ENCODE measurements at places on chromosomes 16 and 17.

- DNase-seq = no peak
Observed at GRCh38 chr16:16017812-16018211, 68.4 kb downstream of the ABCC1 start.

- DNase-seq = no peak
Observed at GRCh38 chr17:45372325-45372869, 55.6 kb upstream of the MAP3K14 start.

DNA sequence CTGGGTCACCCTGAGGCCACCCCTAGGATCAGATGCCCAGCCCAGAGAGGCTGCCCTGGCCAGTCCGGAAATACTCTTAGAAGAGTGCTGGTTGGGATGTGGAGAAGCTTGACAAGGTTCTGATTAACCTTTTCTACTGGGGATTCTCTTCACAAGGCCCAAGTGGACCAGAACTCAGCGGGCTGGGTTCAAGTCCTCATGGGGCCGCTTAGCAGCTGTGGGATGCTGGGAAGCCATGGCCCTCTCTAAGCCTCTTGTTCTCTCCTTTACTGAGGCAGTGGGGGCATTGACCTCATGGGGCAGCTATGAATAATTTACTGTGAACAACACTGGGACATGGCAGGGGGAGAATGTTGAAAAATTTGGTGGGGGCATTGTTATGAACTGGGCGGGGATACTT, 92.8 kb downstream of the CYLD start:
- no peak for DNase-seq

GRCh38 chr17:50114849-50115357, 15.1 kb downstream of the SAMD14 start:
- DNase-seq = no peak

GRCh38 chr17:975371-975915, 4.1 kb downstream of the NXN start:
- DNase-seq = no peak

DNA sequence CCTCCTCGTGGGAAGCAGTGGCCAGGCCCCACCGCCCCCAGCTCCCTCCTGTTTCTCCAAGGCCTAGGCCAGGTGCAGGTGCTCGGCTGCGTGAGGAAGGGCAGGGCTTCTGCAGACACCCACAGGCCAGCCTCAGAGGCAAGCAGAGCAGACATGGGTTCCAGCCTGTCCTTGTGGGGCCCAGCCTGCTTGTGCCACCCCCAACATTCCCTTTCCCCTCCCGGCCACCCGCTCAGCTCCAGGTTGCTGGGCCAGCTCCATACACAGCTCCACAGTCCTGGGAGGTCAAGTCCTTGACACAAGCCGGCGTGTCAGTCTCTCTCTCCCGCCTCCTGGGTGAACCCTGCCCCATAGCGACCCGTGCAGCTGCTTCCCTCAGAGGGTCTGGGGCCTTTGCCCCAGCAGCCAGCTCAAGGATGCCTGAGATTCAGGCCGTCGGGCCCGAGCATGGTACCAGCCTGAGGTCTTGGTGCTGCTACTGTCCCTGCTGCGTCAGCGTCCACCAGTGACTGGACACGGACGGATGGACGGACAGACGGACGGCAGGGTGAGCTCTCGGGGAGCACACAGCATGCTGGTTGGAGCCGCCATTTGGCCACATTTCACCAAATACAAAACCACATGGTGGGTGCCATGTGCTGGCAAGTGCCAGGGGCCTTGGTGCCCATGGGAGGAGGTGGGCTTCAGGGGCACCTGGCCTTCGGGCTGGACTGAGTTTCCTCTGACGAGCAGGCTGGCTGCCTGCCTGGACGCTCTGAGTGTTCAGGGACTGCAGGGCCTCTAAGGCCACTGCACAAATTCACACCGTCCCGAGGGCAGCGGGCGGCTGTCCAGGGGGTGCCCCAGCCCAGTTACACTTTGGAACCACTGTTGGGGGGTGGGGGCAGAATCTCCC, 8.0 kb downstream of the SECTM1 start:
- no peak for DNase-seq

- DNase-seq = no peak
Observed at GRCh38 chr17:74249590-74250270, 24.3 kb upstream of the DNAI2 start.

GRCh38 chr16:15636392-15636873, 6.5 kb downstream of the MARF1 start:
- DNase-seq = no peak

- DNase-seq = no peak
Observed at GRCh38 chr16:83903751-83904150, 4.8 kb downstream of the MLYCD start.

- no peak for DNase-seq
Observed at GRCh38 chr16:28554634-28555423, 1.1 kb downstream of the SGF29 start.

- DNase-seq = no peak
Observed at GRCh38 chr16:678858-679813, 1.1 kb upstream of the STUB1 start.

GRCh38 chr17:8254881-8255280, 5.8 kb downstream of the PFAS start:
- no peak for DNase-seq

DNA sequence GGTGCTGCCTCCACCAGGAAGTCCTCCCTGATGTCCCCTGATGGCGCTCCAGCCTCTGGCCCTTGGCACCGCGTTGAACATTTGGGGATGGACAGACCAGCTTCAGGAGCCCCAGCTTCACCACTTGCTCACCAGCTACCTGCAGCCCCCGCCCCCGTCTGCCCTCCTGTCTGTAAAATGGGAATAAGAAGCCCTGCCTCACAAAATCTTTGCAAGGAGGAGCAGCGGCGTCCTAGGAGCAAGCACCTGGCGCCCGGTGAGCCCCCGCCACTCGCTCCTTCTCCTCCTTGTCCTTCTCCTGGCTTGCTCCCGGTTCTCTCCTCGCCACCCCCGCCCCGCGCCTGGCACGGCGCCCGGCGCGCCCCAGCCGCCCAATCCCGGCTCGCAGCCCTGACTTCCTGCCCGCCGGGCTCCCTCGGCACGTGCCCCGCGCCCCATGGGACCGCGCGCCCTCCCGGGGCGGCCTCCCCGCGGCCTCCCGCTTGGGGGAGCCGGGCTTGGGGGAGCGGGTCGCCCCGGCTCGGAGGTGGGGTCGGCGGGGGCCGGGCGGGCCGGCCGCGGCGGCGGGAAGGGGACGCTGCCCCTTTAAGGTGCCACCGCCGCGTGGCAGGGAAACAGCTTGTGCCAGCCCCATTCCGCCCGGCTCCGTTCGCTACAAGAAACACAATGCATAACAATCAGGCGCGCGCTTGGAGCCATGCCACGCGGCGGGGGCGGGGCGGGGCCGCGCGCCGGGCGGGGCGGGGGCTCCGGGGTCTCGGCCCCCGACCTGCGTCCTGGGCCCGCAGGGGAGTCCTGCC, 9.1 kb upstream of the PPP1R1B start:
- DNase-seq = no peak

DNA sequence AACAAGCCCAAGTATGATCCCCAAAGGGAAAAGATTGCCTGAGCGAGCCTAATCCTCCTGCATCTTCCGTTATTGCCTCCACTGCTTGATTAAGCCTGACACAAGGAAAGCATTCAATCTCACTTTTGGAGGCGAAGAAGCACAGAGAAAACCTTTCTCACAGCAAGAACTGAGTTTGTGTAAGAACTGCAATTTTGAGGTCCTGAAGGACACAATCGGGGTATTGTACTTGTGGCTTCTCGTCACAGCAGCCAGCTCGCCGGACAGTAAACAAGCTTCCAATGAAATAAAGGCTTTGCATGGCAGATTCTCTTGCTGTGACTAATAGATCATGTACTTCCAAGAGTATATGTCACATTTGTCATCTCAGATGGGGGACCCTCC, 18.7 kb upstream of the FOXF1 start:
- DNase-seq = no peak

GRCh38 chr17:31404028-31404949, 12.8 kb downstream of the RAB11FIP4 start:
- DNase-seq = no peak

DNA sequence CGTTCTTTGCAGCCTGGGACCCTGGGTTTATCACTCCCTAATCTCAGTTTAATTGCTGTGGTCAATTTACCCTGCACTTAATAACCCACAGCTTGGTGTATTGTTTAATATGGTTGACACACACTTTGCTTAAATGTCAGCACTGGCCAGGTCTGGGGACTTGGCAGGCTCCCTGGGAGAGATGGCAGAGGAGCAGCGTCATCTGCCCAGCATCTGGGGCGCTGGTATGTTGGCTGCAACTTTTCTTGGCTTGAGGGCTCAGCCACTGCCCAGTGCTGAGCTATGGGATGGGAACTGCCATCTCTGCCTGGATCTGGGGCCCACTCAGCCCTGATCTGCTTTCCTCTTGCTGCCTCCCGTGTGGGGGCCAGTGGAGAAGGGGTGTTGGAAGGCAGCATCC, 115.7 kb upstream of the IRX3 start:
- no peak for DNase-seq

- DNase-seq = no peak
Observed at GRCh38 chr17:75270218-75270965, 639 bp downstream of the MIF4GD start.

DNA sequence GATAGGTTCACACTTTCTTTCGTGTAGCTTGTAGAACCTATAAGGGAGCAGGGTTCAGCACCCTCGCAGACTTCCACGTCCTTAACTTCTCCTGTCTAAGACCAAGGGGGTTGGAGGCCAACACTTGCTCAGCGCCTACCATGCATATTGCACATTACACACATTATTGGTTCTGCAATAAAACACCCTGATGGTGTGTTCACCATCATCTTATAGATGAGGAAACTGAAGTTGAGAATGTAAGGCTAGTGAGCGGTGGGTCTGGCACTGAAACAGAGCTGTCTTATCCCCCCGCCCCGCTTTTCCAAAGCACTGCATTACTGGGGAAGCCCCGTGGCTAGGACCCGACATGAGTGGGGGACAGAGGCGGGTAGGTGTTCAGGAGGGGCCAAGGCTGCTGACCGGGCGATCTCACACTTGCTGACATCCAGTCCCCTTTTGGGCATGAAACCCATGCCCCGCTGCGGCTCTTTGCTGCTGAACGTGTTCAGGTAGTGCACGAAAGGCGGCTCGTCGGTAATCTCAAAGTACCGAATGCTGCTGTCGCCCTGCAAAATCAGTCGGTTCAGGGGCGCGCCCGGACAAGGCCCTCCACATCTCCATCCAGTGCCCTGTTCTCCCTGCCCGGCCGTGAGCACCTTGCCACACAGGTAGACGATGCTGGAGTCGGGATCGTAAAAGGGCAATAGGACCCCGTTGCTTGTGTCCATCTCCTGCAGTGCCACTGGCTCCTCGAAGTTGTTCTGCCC, 6.2 kb downstream of the CORO6 start:
- DNase-seq = no peak

Measured in AG04450 (cell line).